Upper lobe of left lung (tissue), 6 donors: ENCODE measurements at places on chromosomes 5 and 9. TPM values are rescaled to one million over a fixed set of nuclear protein-coding genes. Genes with fewer than 3 reads are reported as not detected.

DNA sequence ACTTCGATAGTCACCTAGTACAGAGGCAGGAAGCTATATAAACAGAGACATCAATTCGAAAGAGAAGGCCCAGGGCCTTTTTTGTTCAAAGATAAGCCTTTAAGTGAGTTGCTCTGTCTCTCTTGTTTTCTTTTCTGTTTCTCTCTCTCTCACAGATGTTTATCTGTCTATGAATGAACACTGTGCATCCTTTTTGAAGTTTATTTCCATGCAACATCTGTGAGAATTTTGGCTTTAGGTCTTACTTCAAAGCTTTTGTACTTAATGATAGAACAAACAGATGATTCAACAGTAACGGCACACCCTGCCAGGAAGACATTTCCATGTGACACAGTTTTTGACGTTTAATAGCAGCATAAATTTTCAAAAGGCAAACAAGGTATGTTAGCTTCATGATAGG is 1413.1 kb upstream of the CDH6 start:
- no peak for DNase-seq

- no peak for DNase-seq
These were observed 1792.3 kb downstream of the EFNA5 start for GRCh38 chr5:105878402-105878801.

GRCh38 chr5:173479711-173480110 is 136.7 kb downstream of the BOD1 start:
- no peak for DNase-seq

DNA sequence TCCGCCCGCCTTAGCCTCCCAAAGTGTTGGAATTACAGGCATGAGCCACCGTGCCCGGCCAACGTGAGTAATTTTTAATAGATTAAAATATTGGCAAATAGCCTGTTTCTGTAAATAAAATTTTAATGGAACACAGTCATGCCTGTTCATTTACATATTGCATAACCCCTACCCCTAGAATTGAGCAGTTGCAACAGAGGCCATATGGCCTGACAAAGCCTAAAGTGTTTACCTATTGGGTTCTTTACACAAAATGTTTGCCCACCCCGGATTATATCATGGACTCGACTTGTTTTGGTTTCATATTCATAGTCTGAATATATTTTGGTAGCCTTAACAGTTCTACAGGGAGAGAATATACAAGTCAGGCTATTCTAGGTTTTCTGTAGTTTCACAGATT is 5.3 kb downstream of the NSA2 start:
- DNase-seq: no peak

DNA sequence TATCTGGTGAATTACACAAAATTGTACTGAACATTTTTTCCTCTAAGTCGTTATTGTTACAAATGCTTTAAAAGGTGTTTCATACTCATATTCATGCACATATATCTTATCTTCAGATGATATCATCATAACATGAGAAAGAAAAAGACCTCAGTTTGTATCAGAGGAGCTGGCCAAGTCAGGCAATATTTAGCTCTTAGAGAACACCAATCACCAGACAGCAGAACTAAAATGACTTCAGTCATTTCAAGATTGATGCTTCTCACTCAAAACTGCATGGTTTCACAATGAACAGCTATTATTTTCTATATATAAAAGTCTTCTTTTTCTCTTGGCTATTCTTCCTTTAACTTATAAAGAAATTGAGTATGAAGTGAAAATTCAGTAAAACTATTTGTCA is 44.6 kb downstream of the TSSK1B start:
- DNase-seq: no peak

DNA sequence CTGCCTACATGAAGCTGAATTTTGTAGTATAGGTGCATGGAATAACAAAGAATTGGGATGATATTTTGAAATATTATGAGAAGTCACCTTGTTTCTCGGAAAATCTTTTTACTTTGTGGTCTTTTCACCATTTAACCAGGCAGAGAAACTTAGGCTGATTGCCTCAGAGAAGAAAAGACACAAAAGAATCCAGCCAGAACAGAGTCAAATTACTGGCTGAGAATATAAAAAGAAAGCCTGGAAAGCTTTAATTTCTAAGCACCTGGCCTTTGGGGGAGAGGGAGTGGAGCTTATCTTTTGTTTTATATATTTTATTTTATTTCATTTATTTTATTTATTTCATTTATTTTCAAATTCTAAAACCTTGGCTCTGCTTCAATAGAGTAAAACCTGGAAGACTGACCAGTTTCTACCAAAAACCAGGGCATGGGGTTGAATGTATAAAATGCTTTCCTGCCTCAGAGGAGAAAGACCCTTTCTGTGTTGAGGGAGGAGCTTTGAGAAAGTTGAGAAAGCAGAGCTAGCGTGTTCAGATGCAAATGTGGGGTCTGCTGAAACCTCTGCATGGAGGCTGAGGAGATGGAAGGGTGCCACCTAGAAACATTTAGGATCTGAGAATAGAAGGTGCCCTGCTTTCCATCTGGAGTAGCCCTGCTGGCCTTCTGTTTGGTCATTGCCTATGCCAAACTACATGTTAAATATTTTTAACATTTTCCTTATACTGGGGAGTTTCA is 81.6 kb downstream of the NREP start:
- no peak for DNase-seq

CNTLN gene
- 19.2 TPM for total RNA-seq

GRCh38 chr5:53890490-53890889 is 330.1 kb downstream of the NDUFS4 start:
- DNase-seq: no peak
